ENCODE measurements at places on chromosomes 12 and 14.

DNA sequence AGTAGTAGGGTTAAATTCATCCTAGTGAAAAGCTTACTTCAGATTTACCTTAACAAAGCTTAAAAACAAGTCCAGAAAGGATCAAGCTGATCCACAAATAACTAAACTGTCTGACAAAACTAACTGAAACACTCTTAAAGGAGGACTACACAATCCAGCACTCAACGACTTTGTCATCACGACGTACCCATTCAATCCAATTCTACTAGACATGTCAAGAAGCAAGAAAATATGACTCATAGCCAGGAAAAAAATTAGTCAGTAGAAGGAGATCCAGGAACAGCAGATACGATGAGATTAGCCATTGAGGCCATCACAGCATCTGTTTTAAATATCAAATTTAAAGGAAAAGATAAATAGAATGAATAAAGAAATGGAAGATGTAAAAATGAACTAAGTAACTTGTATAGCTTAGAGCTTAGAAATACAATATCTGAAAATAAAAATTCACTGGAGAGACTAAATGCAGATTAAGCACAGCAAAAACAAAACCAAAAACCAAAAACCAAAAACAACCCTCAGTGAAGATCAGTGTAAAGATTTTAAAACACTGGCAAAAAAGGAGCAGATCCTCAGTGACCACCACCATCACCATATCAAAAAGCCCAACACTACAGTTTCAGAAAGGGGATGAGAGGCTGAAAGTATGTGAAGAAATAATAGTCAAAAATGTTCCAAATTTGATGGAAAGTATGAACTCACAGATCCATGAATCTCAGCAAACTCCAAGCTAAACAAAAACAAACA is 95.0 kb upstream of the CCND2 start:
- no peak for DNase-seq

- no peak for DNase-seq
Measured at GRCh38 chr14:96103560-96104460, 64.6 kb downstream of the C14orf132 start.

- no peak for DNase-seq
Measured at GRCh38 chr14:20591235-20591634, at the start of gene RNASE12. Gene RNASE12, minus strand, starts transcription at chr14:20591376. Its CDS starts 653 bp downstream, at chr14:20590723.

- DNase-seq: no peak
Measured at GRCh38 chr12:30782316-30783173, 27.8 kb upstream of the CAPRIN2 start.

GRCh38 chr12:29706311-29706710 is 77.4 kb downstream of the TMTC1 start:
- no peak for DNase-seq

GRCh38 chr12:18462442-18462841 is 201.1 kb downstream of the PIK3C2G start:
- DNase-seq: no peak

DNA sequence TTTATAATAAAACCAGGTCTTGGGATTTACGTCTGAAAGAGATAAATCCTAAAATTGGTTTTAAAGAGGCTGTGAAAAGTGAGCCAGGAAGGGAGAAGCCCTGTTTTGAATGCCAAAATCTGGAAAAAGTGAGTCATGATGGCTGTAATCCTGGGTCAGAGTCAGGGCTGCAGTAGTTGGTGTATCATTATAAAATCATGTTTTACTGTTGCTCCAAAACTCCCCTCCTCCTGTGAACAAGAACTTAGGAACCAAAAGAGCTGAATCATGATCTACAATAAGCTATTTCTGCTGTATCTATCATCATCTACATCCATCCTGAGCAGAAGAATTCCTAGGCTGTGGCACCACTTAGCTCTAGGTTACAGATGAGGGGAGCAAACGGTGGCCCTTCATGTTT is 79.3 kb downstream of the LMO3 start:
- no peak for DNase-seq

GRCh38 chr14:99737451-99737951 is 53.4 kb downstream of the CYP46A1 start:
- no peak for DNase-seq

- no peak for DNase-seq
Measured at GRCh38 chr14:91417120-91417982, at the start of gene CCDC88C. Gene CCDC88C, minus strand, starts transcription at chr14:91417820. Its CDS starts 130 bp downstream, at chr14:91417690.

GRCh38 chr12:15698377-15698871 is 90.8 kb downstream of the EPS8 start:
- no peak for DNase-seq

- DNase-seq: no peak
Measured at GRCh38 chr14:90272523-90272922, 16.2 kb downstream of the PSMC1 start.

GRCh38 chr14:31059152-31059924 is 33.2 kb upstream of the STRN3 start:
- DNase-seq: no peak

- no peak for DNase-seq
Measured at GRCh38 chr12:69996241-69996640, 171.2 kb downstream of the MYRFL start.

DNA sequence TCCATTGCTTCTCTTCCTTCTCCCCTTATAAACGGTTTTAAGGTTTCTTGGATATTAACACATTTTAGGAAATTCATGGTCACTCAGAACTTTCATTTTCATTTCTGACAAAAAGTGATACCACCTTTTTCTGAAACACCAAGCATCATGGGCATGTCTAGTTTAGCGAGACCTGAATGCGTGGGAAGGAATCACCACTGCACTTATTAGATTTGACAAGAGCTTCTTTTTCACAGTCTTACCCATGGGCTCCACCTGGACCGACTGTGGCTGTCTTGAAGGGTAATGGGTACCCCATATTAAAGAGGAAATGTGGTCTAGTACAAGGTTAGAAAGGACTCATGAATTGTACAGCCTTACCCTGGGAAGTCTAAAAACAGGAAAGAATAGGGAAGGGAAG is 95.4 kb downstream of the KCNK10 start:
- DNase-seq: no peak

DNA sequence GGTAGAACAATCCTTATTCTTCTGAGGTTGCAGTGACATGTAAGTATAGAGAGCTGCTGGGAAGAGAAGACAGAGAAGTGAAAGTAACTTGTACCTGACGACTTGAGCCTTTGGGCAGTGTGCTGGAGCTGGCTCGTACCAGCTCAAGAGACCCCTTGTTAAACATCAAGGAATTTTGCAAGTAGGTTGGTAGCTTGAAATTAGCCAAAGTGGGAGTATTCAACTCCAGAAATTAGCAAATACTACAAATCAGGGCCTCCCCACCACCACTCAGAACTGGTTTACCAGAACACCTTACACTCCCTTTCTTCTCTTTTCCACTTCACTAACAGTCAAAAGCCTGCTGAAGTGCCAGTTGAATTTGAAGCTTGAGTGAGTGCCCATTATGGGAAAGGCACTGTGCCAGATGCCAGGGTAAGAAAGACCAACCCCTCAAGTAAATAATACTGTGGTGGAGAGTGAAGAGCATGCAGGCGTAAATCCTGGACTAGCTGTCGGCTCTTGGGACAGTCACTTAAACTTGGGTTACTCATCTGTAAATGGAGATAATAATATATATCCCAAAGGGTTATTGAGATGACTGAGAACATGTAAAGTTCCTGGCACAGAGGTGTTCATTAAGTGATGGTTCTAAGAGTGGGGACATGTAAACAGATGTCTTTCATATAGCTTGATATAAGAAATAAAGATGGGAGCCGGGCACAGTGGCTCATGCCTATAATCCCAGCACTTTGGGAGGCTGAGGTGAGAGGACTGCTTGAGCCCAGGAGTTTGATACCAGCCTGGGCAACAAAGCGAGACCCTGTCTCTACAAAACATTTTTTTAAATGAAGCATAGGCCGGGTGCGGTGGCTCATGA is 27.0 kb upstream of the EID3 start:
- DNase-seq: no peak

DNA sequence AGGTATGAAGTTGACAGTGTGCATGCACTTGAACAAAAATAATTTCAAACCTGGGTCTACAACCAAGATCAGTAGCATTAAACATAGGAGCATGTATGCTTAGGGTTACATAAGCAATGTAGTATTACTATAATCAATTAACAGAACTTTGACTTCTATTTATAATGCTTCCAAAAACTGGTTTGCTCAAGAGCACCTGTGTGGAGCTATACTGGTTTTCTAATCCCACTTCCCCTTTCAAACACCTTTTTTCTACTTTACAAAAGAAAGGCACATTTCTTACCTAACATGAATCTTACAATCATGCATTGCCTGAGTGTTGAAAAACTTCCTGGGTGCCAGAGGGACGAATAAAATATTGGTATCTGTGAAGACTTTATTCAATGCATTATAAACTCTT is 72.7 kb downstream of the EFCAB11 start:
- DNase-seq: no peak
